Effector memory CD4-positive, alpha-beta T cell (primary cell): ENCODE measurements at places on chromosomes 6 and 20.

DNA sequence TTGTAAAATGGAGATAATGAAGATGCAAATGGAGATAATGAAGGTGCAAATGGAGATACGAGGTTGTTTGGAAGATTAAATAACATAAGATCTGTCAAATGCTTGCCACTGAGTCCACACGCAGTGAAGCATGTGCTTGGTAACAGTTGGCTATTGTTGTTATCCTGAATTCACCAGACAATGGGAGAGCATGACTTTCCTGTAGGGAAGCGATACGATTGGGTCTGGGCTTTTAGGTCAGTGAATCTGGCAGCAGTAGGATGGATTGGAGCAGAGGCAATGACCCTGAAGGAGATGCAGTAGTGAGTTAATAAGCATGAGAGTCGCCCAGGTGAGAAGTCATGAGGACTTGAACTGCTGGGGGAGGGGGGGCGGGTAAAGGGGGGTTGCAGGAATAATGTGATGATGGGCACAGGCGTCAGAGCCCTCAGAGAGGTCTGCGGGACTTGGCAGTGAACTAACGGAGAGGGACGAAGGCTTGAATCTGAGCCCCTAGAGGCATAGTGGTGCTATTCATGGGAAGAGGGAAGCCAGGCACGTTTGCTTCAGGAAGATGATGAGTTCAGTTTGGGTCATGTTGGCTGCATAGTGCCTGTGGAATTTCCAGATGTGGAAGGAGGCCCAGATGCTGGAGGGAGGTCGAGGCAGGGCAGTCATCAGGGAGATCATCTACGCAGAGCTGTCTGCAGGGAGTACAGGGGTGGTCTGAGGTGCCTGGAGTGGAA lies 55.4 kb downstream of the ZDHHC14 start:
- DNase-seq, result no peak

- DNase-seq, result no peak
Observed at GRCh38 chr6:112466373-112467151, 119.4 kb downstream of the RFPL4B start.

GRCh38 chr6:68094070-68094469 lies 541.0 kb upstream of the ADGRB3 start:
- DNase-seq, result no peak

DNA sequence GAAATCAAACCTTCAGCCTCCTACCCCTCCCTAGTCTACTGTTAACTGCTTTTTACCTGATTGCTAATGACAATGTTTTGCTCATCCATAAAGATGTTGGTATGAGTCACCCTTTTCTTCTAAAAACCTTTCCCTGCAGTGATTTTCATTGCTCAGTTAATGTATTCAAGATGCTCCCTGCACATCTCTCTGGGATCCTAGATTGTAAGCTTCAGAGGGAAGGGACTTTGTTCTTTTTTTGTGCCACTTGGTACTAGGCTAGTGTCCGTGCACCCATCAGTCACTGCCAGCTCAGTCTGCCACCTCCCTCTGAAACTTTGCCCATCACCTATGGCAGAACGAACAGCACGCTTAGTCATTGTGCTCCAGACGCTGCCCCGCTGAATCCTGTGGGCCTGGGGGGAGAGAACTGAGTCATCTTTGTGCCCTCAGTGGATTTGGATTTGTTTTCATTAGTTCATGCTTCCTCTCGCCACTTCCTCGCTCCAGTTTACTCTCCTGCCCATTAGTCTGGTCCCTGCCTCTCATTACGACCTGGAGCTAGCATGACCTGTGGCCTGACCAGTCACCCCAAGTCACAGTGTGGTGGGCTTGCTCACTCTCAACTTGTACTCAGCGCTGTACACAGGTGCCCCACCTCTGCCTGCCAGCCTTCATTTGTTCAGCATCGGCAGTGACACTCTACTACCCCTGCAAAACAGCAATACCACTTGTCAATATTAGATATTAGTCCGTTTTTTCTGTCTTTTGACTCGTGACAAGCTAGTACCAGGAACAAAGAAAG lies 78.0 kb upstream of the TMEM181 start:
- no peak for DNase-seq

GRCh38 chr6:17485181-17485580 lies 91.8 kb downstream of the CAP2 start:
- no peak for DNase-seq

DNA sequence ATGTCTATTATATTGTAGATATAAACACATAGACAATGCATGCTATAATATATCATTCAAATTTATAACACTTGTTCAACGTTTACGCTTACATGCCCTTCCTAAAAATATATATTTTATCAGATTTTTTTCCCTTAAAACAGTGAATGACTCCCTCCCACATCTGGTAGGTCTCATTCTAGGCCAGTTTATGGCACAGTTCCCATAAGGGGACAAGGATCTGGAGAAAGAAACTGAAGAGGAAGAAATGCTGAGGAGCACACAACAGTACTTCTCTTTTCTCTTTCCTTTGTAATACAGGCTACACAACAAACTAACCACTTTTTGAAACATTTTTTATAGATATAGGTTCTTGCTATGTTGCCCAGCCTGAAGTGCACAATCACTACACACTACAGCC lies 48.6 kb upstream of the RCAN2 start:
- no peak for DNase-seq

GRCh38 chr6:24768361-24768760 lies 6.4 kb upstream of the GMNN start:
- no peak for DNase-seq

DNA sequence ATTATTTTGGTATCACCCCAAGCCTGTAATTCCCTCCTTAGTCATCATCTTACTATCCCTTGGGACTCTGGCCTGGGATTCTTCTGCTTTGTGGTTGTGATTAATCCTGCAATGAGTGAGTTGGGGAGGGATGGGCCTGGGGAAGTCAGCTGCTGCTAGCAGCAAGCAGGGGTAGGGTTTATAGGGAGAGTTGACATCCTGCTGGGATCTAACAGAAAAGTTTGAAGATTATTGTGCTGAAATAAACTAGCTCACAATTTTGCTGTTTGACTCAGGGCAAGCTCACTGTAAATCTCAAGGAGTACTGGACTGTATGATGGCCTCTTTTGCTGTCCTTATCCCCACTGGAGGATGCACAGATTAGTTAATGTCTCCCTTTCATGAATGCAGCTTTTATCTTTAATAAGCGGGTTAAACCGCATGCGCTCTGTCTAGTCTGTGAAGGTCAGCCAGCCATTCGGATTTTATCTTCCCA lies 83.4 kb downstream of the JARID2 start:
- no peak for DNase-seq

GRCh38 chr6:158569036-158569435 lies 9.1 kb downstream of the TMEM181 start:
- no peak for DNase-seq

DNA sequence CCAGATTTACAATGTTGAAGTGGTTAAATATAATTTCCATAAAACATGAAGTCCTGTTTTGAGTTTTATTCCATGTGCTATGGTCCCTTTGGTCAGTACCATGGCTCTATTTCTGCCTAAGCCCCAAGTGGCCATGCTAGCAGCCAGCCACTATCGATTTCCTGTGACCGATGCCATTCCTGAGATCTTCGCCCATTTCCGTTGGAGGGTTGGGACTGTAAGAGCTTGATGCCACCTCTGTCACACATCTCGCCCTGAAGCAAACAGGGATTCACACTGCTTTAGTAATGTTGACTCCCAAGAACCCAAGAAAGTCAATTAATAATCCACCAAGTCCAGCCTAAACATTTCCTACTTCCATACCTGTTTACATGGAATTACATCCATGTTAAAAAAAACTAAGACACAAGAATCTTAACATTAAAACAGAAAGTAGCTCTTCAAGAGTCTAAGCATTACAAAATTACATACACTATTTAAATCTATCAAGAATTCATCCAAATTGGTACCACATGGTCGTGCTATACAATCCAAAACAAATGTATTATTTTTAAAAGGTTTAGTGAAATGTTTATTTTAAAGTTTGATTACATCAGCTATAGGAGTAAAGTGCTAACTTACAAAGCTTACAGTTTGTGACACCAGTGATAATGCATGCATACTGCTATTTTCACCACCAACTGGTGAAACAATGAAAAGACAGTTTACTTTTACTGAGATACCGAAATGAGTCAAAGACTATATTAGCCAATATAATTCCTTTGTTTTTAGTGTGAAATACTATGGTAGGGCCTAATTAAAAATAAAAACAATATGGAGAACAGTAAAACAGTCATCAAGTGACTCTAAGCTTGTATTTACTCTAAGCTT lies 2.5 kb downstream of the RBM39 start:
- DNase-seq, result no peak
